ENCODE measurements at places on chromosomes 16 and 17.

GRCh38 chr16:57626420-57627170 is 1.8 kb upstream of the ADGRG1 start:
- DNase-seq = no peak

DNA sequence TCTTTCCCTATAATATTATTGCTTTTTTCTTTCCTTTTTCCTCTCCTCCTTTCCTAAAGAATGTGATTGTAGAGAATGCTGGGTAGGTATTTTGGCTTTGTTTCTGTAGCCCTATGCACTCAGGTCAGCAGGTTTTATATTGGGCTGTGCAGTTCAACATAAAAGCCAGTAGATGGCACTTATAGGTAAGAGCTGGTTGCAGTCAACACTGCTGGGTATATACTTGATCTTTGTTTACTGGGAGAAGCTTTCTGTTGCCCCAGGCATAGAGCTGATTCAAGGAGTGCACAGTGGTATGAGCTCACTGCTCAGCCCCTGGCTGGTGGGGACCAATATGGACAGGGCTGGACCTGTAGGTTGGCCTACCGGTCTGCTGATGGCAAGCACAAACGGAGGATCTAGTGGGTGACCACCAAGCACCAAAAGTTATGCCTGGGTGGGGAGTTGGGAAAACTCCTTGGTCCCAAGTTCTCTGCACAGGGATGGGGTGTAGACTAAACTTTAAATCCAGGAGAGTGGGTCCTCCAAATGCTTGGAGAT is 378.9 kb downstream of the PMP22 start:
- DNase-seq = peak; percentile 6

DNA sequence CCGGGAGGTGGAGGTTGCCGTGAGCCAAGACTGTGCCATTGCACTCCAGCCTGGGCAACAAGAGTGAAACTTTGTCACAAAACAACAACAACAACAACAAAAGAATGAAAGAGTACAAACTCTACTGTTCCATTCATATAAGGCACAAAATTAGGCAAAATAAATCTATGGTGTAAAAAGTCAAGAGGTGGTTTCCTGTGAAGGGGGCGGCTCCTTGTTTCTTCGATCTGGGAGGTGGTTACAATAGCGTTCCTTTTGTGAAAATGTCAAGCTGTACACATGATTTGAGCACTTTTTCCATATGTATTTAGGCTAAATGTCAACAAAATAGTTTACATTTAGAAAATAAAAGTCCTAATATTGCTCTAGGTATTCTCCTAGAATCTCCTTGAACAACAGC is 6.9 kb downstream of the SIAH1 start:
- no peak for DNase-seq

GRCh38 chr17:59832883-59833379 is 59.8 kb downstream of the TUBD1 start:
- no peak for DNase-seq
